ENCODE measurements at places on chromosomes 1 and 21. TPM values are rescaled to one million over a fixed set of nuclear protein-coding genes. Genes with fewer than 3 reads are reported as not detected.

Gene CD244
- not detected for total RNA-seq

Gene ARHGAP29
- 20.5 TPM for total RNA-seq

Gene TBX19
- 0.47 TPM for total RNA-seq

Gene COL11A1
- total RNA-seq, result 470 TPM

Gene SCCPDH
- 53.5 TPM for total RNA-seq

Gene FHL3
- 42.0 TPM for total RNA-seq

Gene KIF21B
- total RNA-seq, result 1.7 TPM

Gene NBPF4
- total RNA-seq, result not detected

Gene CCDC185
- not detected for total RNA-seq

Gene UBE2J2
- 92.1 TPM for total RNA-seq

Gene OR2M3
- total RNA-seq, result not detected

Gene ADPRS
- 72.0 TPM for total RNA-seq

Gene PRDM16
- total RNA-seq, result 0.05 TPM

Gene YARS1
- total RNA-seq, result 117 TPM

Gene C2CD2
- total RNA-seq, result 9.3 TPM

Gene PSEN2
- 13.2 TPM for total RNA-seq

Gene CD53
- not detected for total RNA-seq

Gene S100A1
- total RNA-seq, result 0.32 TPM

Gene RAP1GAP
- 0.03 TPM for total RNA-seq

Gene KPRP
- total RNA-seq, result not detected

Gene PGLYRP4
- not detected for total RNA-seq

Measured in SJSA1 (cell line).